ENCODE measurements at places on chromosomes 5 and 9. TPM values are rescaled to one million over a fixed set of nuclear protein-coding genes. Genes with fewer than 3 reads are reported as not detected.
A peak's percentile ranks its signal among the peaks of the same experiment; 100 is the strongest.

DNA sequence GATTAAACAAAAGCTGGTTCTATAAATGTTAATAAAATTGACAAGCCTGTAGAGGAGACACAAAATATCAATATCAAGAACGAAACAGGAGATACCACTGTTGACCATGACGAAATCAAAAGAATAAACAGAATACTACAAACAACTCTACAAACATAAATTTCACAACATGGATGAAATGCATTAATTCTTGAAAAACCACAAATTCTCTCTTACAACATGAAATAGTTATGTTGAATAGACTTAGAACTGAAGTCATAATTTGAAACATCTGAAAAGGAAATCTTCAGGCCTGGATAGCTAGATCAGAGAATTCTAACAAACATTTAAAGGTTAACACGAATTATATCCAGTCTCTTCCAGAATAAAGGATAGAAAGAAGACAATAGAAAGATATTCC, 6.9 kb upstream of the SPATA31C1 start:
- no peak for DNase-seq

GRCh38 chr5:6736106-6736505, 22.9 kb downstream of the TENT4A start:
- no peak for DNase-seq

- no peak for DNase-seq
Observed at GRCh38 chr5:68251386-68251785, 35.8 kb downstream of the PIK3R1 start.

DNA sequence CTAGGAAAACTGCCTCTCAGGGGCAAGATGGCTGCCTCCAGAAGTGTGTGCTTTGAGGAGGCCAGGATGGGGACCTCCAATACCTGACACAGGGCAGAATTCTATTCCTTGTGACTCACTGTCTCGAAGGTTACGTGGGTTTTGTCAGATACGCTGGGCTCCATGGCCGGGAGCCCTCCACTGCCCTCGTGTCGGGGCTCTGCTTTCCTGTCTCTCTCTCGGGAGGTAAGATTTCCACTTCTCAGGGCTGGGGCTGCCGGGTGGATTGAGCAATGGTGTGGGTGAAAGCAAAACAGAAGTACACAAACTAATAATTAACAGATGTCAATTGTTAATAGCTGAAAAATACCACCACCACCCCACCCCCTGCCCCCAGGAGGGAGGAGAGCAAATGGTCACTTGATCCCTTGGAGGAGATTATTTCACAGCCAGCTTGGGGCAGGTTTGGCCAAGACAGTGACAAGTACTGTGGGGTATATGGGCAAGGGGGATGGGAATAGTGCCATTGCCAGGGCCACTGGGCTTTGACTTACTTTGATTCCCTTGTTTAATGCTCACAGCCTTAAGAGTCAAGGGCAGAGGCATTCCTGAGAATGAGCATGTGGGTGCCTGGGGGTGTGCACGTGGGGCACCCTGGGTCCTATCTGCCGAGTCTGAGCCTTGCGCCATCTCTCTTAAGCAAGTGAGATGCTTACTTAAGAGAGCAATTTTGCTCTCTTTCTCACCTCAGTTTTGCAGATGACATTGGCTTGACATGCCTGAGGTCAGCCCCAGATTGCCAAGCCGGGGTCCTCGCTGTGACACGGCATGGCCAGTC, 28.8 kb upstream of the DAB2IP start:
- no peak for DNase-seq

DNA sequence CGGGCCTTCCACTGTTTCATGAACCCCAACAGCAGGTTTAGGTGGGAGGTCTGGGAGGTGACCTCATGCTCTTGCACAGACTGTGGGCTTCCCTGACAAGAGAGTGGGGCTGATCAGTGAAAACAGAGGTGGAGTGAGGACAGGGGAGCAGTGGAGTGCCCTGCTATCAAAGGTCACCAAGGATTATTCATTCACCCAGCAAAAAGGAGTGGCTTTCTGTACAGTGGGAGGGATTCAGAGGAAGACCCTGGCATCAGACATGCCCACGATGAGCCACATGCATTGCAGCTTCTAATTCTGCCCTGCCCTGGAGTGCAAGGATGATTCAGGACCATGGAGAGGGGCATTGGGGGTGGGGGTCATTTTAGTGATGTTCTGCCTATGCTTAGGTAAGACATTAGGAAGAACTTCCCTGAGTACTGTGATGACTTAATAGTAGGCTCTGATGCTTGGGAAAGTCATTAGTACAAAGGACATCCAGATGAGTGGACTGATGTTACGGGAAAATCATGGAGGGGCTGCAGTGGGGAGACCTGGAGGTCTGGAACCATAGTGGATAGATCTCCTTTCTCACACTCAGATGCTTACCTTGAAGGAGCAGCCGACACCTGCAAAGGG, 12.8 kb downstream of the TRAF1 start:
- no peak for DNase-seq

- no peak for DNase-seq
Observed at GRCh38 chr5:38926121-38926520, 80.3 kb downstream of the OSMR start.

DNA sequence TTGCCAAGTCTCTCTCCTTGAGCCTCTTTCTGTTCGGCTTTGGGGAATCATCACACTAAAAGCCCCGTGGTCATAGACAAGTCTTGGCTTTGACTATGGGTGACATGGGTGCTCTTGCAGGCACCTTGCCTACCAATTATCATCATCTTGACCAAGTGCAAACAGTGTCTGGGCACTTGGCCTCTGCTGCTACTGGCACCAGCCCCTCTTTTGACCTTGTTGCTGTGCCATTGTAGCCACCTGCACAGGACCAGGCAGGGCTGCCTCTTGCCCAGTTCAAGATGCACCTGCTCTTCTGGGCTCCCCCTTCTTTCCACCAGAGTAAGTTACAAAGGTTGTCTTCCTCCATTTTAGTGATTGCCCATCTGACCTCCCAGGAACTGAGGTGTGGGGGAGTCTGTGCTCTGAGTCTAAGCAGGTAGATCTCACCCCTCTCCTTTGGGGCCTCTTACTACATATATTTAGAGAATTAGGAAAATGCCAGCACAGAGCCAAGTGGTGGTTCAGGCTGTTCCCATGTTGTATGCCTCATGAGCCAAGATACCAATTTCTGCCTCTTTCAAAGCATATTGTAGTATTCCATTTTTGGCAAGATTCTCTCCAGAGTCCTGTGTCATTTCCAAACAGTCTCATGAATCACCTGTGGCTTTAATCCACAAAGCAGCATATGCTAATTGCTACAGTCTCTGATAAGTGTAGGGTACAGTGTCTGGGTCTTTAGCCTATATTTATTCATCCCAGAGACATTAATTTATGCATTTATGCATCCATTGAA, 142.9 kb upstream of the DAP start:
- DNase-seq, result no peak

DNA sequence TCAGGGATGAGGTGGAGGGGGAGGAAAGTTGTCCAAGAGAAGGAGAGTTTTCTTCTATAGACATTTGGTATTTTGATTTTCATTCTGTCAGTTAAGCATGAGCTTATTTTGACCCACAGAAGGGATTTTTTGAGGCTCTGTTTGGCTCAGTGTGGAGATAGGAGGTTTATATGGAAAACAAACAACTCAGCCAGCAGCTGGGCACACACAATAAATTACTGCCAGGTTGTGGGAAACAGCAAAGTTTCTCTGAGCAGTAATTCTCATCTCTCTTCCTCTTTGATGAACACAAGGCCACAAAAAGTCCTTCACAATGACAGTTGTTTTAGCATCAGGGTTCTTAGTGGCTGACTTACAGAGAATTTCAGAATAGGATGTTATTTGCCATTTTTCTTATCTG, 486.1 kb downstream of the KDM4C start:
- DNase-seq, result no peak

GRCh38 chr5:77663090-77663863, 24.8 kb upstream of the OTP start:
- DNase-seq, result no peak

DNA sequence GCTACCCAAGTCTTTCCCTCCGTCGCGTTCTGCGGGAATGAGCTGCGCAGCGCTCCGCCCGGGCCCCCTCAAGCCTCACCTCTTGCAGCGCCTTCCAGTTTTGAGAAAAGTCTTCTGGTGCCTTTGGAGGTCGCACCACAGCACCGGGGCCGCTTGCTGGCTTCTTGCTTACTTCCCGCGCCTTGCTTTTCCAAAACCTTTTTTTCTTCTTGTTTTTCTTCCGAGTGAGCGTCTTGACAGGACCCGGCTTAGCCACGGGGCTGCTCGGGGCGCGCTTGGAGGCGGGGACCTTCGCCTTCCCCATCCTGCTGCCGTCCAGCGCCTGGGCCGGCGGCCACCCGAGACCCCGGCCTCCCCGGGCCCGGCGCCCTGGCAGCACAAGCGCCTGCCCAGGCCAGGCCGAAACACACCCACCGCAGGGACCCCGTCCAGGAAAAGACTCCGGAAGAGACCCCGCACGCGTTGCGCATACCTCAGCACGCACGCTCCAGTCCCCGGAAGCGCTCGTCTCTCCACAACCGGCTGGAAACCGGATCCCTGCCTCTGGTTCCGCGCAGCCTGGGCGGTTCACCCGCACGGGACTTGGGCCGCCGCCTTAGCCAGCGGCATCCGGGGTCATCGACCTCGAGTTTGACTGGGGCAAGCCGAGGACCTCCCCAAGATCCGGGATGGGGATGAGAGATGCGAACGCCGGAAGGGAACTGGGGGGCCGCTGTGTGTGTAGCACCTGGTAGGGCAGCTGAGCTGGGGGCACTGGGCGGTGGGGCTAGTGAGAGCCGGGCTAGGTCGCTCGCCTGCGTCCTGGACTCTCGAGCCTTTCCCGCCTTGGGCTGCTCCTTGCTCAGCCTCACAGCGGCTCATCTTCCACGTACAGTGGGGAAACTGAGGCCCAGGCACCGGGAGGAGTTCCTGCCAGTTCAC, at the start of gene REXO4:
TSS of gene REXO4 (minus strand) at position 470 of the 921 bp plus-strand sequence. CDS start at position 304, 166 bp downstream.
- peak; percentile 87 for DNase-seq

- no peak for DNase-seq
Observed at GRCh38 chr5:151271336-151271735, 18.4 kb downstream of the GM2A start.

DNA sequence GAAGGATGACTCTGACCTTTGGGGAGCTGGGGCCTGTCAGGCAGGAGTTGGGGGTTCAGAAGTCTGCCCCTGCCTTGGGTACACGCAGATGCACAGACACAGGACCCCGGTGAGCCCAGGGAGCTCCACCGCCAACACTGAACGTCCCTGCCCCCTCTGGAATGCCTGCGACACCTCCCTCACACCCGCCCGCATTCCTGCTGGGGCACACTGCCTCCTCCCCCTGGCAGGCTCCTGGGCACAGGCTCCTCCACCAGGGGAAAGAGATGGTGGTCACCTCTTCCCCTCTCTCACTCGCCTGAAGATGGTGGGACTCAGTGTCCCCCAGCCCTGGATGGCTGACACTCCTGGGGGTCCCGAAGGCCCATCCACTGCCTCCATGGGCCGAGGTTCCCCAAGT, 12.0 kb downstream of the CRB2 start:
- no peak for DNase-seq

DNA sequence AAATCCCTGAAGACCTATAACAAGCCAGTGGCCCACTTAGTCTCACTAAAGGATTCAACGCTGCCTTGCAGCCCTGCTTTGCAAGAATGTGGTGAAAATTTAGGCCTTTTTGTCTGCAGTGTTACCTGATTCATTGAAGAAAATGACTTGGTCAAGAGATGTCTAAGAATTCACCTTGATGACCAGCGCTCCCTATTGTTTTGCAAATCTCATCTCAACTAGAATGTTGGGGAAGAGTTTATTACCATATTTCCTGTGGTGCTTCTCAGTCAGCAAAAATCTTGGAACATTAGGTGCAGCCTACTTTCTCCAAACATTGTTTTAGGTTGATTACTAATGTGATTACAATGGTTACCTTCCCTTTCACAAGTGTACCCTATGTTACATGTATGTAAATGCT, 53.5 kb downstream of the PLK2 start:
- no peak for DNase-seq

- no peak for DNase-seq
Observed at GRCh38 chr9:80040457-80040856, 468.7 kb downstream of the TLE4 start.

GRCh38 chr5:170361616-170362015, 27.6 kb downstream of the KCNMB1 start:
- DNase-seq, result no peak

GRCh38 chr5:78765116-78765515, 116.5 kb upstream of the LHFPL2 start:
- no peak for DNase-seq

DNA sequence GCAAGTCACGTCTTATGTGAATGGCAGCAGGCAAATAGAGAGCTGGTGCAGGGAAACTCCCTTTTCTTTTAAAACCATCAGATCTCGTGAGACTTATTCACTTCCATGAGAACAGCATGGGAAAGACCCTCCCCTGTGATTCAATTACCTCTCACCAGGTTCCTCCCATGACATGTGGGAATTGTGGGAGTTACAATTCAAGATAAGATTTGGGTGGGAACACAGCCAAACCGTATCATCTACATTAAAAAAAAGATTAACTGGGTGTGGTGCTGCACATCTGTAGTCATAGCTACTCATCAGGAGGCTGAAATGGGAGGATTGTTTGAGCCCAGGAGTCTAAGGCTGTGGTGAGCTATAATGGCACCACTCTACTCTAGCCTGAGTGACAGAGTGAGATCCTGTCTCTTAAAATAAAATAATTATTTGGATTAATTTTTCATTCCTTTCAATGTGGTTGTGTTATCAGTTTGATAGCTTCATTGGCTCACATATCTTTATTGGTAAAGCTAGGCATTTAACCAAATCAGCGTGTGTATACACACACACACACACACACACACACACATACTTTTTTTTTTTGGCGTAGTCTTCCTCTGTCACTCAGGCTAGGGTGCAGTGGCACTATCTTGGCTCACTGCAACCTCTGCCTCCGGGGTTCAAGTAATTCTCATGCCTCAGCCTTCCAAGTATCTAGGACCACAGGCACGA, 21.8 kb downstream of the DENND4C start:
- DNase-seq, result no peak

DNA sequence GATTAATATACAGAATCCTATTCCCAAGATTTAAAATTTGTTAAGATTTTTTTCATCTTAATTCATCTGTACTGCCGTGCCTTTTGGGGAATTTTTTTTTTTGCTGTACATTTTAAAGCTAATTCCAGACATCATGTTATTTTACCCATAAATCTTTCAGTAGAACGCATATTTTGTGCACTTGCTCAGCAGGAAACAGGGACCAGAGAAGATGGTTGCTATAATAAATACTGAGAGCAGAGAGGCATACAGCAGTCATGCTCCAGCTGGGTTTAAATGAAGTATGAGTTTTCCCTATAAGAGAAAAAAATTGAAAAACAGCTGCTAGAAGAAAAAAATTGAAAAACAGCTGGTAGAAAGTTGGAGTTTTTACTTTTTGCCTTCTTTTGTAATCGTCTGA, 196.9 kb upstream of the PUM3 start:
- no peak for DNase-seq

- DNase-seq, result peak; percentile 12
Observed at GRCh38 chr5:80406980-80407734, 707 bp upstream of the ZFYVE16 start.

DNA sequence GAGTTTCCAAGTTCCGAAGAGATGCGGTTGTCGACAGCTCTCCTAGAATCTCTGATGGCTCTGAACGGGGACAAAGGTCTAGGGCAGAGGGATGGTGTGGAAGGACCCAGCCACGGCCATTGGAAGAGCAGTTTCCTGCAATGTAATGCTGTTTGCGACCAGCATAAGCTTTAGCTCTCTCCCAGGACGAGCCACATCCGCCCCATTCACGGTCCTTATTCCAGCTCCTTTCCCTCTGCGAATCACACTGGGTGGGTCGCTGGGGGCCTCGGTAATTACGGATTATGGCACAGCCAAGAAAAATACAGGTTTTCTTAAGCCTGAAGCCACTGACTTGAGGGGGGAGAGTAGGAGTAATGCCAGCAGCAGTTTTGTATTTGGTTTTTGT, 22.7 kb downstream of the ANXA2R start:
- no peak for DNase-seq

Gene KLF9
- total RNA-seq, result 10.8 TPM

Gene HTR1A
- total RNA-seq, result not detected

Gene RNF224
- total RNA-seq, result not detected

Gene PRSS3
- 1.0 TPM for total RNA-seq
